ENCODE measurements at places on chromosomes 2 and 18. TPM values are rescaled to one million over a fixed set of nuclear protein-coding genes. Genes with fewer than 3 reads are reported as not detected.

DNA sequence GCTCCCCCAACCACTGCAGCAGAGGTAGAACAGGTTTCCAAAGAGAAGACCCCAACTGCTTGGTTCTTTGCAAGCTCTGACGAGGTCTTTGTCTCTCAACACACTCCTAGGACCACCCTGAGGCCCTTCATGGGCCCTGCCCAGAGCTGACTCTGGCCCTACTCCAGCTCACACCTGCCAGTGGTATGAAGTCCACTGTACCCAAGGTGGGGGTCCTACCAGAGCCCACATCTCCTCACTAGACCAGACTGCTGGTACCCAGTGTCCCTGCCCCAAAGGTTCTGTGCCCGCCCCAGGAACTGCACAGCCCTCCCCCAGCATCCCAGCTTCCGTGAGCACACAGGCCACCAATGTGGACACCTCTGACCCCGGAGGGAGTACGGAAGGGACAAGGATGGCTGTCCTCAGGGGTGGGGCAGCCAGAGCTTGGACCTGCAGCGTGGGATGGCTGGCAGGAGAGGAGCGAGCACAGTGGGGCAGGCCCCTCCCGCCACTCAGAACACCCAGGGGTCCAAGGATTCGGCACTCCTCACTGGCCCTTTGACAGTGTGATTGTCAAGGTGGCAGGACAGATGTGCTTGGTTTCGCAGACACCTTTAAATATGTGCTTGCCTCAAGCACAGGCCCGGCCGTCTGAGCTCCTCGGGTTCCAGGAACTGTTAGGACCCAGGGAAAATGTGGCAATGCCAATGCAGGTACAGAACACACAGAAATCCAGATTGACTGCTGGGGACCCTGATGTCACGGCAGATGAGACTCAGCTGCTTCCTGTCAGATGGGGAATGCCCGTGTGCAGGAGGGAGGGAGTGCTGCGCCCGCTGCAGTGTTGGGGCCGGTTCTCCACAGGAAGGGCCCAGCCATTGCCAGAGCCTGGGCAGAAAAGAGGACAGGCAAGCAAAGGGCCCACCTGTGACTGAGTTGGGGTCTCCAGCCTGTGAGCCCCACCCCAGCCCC is 51.2 kb downstream of the MTERF4 start:
- DNase-seq, result no peak

Gene RGPD3
- 0.07 TPM for total RNA-seq

DNA sequence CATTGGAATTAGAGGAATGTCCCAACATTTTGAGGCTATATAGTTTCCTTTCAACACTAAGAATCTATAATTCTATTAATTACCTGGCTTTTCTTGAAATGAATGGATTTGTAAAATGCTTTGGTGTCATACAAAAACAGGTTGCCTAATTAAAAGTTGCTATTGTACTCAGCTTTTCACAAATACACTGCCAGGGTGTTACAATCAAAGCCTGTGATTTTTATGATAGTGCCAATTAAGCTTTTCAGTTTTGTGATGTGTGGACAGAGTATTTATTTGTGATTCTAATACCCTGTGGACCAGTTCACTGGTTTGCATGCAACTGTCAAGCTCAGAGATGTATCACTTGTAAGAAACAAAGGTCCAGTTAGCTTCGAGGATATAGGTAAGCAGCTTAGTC is 71.8 kb downstream of the NAB1 start:
- no peak for DNase-seq

Gene DTNA
- 0.22 TPM for total RNA-seq

GRCh38 chr2:108441712-108442111 is 7.3 kb upstream of the GCC2 start:
- DNase-seq, result no peak

GRCh38 chr18:76553715-76554546 is 58.9 kb upstream of the ZNF516 start:
- DNase-seq, result no peak

- DNase-seq, result no peak
Observed at GRCh38 chr2:119333360-119333759, 33.3 kb downstream of the C2orf76 start.

DNA sequence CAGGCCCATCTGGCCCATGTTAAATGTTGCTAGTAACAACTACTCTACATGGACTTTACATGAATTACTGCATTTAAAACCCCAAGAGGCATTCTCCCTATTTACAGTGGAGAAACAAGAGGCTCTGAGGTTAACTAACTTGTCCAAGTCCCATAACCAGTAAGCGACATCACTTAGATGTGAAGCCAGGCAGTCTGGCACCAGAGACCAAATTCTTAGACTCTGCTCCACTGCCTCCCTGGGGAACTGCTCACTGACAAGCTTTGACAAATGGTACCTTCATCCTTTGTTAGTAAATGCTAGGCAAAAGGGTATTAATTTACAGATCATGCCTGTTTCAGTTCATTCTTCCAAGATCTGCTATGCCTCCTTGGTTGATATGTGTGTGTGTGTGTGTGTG is 124.8 kb downstream of the AFF3 start:
- DNase-seq, result peak; percentile 82

Gene IL36A
- total RNA-seq, result not detected

Gene SULT1C4
- not detected for total RNA-seq

DNA sequence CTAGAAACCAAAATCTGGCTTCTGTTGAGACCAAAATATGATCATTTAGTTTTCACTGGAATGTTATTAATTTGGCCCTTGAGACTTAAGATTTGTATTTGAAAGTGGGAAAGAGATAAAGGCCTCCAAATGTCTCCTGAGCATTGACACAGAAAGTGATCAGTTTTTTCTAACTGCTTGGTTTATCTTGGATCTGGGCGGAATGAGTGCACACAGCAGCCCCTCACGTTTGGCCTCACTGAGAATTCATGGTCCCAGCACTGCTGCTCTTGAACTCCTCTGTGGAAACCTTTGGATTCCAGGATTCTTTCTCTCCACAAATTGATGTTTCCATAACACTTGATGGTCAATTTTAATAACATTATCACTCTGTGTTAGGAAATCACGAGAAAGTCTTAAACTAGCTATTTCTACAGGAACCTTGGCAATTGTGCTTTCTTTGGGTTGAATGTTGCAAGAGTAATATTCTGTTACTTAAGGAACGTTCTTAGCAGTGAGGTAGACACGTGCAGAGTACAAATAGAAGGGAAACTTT is 180.3 kb upstream of the BCL2L11 start:
- DNase-seq, result no peak

All from MG63 (cell line).